ENCODE measurements at places on chromosomes 3 and 15.

GRCh38 chr3:26590919-26591484, 31.6 kb upstream of the LRRC3B start:
- DNase-seq, result no peak

DNA sequence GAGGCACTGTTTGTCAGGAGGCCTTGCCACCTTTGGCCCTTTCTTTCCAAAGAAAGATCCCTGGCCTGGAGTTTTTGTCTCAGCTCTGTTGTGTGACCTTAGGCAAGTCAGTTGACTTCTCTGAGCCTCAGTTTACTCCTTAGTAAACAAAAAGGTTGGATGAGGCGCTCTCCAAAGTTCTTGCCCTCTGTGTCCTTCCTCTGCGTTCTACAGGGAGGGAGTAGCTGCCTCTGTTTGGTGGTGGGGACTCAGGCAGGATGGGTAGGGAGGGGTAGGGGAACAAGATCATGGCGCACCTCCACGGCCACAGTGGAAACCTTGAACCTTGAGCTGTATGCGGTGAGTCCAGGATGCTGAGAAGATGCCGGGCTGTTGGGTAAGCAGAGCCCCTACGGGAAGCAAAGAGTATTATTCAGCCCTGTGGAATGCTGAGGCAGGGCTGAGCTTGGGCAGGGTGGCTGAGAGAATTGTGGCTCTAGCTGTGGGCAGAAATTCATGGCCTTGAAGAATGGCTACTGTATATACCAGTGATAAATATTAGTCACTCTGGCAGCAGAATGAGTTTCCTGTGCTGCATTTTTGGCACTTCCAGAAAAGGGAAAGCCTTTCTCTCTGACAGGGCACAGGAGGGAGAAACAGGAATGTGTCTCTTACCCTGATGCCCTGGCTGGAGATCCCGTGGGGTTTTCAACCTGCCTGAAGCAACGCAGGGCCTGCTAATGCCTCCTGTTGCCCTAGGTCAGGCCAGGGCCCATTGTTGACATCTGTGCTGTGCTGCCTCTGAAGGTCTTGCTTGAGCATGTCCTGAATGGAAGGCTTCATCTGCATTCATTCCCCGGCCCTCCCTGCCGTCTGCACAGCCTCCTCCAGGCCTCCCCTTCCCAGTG, 39.9 kb downstream of the SMAD3 start:
- no peak for DNase-seq

DNA sequence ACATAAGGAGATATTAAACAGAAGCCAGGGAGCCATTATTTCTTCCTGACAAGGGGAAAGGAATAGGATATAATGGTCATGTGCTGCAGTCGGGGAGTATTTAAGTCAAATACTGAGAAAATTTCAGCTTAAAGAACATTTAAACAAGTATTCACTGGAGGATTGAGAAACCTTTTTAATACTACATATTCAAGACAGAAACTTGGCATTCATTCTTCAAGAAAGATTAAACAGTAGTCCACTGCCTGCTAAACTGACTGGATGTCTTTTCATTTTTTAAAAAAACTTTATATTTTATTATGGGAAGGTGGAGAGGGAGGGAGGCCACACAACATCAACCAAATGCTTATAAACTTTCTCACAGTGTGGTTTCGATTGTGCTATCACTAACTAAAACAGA, 107.4 kb upstream of the CBLB start:
- no peak for DNase-seq

GRCh38 chr3:15610082-15610759, 8.7 kb downstream of the BTD start:
- no peak for DNase-seq

DNA sequence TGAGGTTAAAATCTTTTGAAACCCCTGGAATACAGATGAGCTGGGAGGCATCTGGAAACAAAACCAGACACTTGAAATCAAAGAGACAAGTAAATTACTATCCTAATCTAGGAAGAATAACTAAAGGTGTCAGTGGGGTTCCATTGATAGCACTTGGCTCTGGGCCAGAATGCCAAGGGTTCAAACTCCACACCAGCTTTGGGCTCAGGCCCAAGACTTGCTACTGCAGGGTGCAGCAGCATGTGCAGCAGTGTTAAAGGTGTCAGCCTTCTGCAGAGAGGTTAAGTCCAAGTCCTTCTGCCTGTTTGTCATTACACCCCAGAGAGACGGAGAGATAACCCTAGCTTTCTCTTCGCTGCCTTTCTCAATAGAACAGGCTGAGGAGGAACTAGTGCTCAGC, 273.9 kb downstream of the TIGIT start:
- DNase-seq, result no peak

DNA sequence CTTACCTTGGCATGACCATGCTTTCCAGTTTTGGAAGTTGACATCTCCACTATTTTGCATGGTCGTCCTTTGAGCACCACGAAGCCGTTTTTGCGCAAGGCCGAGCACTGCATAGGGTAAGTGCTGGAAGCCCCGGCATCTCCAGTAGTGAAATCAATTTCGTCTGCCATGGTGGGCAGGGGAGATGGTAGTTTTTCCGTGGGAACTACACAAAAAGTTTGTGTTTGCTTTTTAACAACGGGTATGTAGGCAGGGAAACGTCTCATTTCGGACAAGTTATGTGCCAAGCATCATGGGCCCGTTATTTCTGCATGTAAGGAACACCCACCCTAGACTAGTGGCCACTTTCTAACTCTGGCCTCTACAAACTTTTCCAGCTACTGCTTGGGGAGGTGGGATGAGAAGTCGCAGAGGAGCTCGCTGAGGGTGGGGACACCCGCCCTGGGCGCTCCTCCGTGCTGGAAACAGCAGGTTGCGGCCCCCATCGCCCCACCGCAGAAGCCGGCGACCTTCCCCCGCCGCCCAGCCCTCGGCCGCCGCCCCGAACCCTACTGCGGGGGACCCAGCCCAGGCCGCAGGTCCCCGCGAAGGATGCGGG, 701 bp downstream of the EIF5A2 start:
- DNase-seq, result no peak

DNA sequence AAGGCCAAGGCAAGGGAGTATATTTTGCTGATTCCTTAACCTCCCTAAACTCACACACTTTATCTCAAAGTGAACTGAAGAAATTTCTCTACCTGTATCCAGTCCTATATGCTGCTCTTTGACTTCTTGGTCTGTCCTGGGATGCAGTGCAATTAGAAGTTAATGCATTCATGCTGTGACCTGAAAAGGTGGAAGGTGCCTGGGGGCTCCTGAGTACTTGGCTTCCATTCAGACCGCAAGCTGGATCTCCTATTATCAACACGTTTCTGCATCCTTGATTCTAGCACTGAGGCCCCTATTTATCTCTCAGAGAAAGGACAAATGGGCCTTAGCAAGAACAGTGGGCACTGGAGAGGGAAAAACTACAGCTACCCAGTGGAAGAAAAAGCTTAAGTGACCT, 17.7 kb upstream of the CADPS start:
- DNase-seq, result no peak

DNA sequence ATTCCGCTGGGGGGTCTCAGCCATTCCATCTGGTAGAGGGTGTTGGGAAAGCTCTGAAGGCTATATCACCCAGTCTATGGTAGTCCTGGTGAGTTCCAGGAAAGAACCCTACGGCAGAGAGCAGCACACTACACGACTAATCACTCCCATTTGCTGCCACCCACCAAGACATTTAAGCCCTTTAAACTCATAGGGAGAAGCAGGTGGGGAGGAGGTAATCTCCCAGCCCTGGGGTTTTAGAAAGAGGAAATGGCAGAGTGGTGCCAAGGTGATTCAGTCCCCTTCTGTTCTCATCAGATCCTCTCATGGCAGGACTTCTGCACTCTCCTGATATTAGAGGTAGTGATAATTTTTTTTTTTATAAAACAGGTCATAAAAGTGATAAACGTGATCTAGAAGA, 10.6 kb upstream of the VWA5B2 start:
- DNase-seq, result no peak

DNA sequence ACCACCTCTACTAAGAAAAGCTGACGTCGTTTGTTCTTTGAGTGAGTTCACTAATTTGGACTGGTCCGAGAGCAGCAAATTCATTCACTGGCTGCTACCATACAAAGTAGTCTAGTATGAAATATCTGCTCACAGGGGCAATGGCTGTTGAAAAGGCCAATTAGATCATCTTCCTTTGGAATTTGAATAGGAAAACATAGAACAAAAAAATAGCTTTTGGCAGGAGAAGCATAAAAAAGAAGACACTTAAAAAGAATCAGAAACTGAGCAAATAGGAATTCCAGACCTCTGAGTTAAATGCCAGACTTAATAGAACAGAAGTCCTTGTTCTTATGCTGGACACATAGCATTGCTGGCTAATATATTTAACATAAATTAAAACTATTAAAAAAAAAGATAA, 159.3 kb downstream of the IL1RAP start:
- DNase-seq, result no peak

DNA sequence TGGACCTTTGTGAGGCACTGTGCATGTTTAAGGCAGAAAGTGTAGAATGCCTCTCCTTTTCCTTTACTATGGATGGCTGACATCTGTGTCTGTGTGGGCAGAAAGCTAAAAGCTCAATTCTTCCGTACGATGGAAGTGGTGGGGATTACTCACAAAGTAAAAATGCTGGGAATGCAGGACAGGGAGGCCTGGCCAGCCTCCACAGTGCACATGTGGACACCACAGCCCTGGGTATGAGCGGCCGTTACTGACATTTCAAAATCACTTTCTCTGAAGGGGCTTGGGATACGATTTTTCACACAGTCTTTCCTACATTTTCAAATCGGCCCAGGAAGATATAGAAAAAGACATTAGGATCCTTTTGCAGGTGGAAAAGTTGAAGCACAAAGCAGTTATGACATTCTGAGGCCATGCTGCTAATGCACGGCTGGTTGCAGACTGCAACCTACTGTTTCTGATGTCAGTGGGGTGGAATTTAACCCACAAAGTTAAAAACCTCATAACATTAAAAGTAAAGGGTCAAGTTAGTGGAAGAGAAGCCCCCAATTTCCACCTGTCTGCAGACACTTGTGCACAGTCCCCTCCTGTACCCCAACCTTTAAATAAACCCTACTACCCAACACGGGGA, 27.9 kb downstream of the EHD4 start:
- no peak for DNase-seq

DNA sequence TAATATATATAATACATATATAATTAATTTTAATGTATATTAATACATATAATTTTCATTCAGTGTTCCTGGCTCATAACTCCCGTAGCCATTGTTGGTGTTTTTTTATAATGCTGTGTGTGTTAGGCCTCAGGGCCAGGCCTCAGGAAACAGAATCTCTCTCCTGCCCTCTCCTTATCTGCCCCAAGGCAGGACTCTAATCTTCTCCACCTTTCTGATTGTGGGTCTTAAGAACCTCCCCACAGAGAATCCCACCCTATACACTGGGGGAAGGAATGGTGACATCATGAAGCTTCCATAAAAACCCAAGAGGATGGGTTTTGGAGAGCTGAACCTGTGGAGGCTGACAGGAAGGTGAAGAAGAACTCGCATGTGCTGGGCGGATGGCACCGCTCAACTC, 4.0 kb upstream of the FMN1 start:
- DNase-seq, result no peak

GRCh38 chr3:179512378-179512777, 50.3 kb upstream of the ACTL6A start:
- DNase-seq, result peak; percentile 65

DNA sequence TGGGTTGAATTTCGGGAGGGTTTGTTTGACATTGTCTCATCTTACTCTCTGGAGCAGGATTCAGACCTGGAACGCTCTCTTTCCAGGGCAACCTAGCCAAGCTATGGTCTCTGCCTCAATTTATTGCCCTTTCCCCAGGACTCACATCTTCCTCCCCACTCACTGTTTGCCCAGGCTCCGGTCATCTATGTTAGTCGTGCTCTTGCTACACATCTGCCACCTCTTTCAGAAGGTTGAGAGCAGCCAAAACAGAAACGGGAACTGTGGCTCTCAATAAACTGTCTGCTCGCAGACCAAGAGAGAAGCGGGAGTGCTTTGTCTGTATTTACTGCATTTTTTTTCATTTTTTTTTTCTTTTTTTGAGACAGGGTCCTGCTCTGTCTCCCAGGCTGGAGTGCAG, 81.6 kb downstream of the ST6GAL1 start:
- peak; percentile 87 for DNase-seq

DNA sequence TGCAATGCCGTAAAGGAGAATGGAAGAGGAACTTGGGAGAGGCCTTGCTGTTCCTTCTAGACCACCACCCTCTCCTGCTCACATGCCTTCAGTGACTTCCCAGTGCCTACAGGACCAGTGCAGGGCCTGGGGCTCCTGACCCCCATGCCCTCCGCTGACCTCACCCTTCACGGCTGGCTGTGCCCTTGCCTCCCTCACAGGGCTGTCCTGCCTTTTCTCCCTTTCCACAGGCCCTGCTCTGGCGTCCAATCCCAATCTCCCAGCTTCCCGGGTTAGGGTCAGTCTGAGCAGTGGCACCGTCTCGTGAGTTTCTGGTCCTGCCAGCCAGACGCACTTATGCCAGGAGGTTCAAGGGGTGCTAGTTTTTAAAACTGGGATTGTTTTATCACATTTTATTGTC, 110.4 kb downstream of the WNT7A start:
- no peak for DNase-seq

Measured in pons (tissue), 1 donor.